ENCODE measurements at places on chromosomes 16 and 17.

DNA sequence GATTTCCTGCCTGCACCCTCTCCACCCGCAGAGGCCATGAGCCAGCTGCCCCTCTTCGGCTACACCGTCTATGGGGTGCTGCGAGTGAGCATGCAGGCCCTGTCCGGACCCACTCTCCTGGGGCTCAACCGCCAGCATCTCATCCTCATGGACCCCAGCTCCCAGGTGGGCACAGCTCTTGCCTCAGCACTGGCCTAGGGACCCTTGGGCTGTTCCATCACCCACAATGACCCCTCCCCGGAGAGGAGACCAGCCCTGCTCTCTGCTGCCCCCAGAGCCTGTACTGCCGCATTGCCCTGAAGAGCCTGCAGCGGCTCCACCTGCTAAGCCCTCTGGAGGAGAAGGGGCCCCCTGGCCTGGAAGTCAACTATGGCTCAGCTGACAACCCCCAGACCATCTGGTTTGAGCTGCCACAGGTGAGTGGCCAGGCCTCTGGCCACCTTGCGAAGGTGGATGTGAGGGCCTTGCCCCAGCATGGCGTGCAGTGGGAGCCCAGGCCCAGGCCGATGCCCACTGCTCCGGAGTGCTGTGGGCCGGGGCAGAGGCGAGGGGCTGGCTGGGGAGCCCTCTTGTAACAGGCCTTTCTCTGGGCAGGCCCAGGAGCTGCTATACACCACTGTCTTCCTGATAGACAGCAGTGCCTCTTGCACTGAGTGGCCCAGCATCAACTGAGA, 7.3 kb upstream of the SMIM5 start:
- no peak for DNase-seq

GRCh38 chr16:49687476-49688002, 168.4 kb downstream of the ZNF423 start:
- no peak for DNase-seq

DNA sequence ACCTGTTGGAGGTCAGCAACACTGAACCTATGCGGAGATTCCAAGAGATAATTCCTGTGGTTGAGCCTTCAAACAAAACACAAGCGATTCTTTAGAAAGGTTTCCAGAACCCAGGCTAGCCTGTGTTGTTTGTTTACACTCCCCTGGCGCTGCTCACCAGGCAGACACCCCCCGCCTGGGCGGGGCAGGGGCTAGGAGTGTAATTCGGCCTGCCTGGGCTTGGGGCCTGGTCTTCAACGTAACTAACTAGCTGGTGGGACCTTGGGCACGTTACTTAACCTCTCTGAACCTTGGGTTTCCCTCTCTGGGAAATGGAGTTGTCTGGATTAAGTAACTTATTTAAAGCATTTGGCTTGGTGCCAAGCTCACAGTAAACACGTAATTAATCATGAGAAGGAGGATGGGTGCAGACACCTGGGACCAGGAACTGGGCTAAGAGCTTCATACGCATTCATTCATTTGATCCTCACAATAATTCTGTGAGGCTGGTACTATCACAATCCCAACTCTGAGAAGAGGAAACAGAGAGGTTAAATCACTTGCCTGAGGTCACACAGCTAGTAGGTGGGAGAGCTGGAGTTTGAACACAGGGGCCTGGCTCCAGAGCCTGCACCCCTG, 7.6 kb upstream of the ARHGAP27 start:
- no peak for DNase-seq

GRCh38 chr16:57764341-57765159, 29.0 kb downstream of the KATNB1 start:
- no peak for DNase-seq

GRCh38 chr17:41666708-41667279, 21.9 kb upstream of the EIF1 start:
- peak; percentile 96 for DNase-seq

DNA sequence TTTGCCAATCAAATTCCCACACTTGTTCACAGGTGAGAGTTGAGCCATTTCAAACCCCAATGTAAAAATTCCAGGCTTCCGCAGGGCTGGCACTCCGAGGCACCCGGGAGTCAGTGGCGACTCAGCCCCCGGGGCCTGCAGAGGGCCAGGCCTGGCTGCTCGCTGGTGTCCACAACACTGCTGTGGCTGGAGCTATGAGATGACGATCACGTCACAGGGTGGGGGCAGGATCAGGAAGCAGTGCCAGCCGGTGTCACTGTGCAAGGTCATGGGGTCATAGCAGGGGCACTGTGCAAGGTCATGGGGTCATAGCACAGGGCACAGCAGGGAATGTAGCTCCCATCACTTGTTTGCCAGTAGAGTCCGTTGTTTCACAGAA, 7.8 kb downstream of the VPS4A start:
- DNase-seq = peak; percentile 54

DNA sequence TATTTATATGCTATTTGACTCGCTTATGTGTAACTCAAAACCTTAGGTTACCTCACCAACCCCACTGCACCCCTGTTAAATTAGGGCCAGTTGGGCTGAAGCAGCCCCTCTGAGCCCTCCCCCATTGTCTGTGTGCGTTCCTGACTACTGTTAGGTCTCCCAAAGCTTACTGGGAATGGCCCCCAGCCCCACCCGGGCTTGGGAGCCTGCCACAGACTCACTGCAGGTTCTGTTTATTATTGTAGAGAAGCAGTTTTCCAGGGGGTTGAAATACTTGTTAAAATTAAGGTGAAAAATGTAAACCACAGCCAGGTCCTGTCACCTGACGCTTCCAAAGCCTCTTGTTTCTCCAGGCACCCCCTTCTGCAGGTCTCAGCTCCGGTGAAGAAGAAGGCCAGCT, 151.7 kb downstream of the FOXL1 start:
- DNase-seq = no peak

DNA sequence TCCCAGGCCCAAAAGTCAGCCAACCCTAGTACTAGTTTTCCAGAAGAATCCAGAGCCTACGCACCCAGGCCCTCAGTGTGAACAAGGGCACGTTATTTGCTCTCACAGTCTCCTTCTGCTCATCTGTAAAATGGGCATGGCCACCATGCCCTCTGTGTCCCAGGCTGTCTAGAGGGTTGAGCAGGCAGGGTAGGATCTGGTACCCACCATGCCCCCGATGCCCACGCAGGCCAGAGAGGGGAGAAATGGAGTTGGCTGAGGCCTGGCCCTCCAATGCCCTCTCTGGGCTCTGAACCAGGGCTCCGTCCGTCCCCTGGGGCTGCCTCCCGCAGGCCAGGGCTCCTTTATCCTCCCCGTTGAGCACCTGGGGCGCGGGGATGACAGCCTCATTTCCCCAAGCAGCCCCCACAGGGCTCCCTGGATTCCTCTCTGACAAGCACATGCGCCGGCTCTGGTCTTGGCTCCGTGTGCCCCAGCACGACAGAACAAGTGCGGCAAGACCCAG, 9.1 kb upstream of the BAHCC1 start:
- DNase-seq = no peak

DNA sequence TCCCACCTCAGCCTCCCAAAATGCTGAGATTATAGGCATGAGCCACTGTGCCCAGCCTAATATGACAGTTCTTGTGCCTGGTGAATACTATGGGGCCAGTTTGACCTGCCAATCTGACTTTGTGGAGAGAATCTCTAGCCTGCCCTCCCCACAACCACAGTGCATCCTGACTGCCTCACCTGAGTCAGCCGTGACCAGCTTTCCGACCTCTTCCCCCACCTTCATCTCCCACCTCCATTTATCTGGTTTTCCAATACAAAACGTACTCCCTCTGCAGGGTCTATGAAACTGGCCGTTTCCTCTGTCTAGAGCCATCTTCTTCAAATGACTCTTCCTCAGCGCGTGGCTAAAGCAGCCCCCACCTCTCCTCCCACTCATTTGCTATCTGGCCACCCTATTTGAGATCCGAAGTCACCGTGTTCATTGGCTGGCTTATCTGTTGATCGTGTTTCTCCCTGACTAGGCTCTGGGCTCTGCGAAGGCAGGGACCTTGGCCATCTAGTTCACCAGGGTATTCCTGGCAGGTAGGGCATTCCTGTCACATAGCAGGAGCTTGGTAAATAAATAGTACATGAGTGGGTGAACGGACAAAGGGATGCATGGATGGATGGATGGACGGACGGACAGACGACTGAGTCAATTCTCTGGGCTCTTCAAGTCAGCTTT, 22.3 kb upstream of the PLLP start:
- no peak for DNase-seq

All from activated CD8-positive, alpha-beta memory T cell treated with anti-CD3 and anti-CD28 coated beads for 24 hours (primary cell).